ENCODE measurements at places on chromosomes 2 and 18.

DNA sequence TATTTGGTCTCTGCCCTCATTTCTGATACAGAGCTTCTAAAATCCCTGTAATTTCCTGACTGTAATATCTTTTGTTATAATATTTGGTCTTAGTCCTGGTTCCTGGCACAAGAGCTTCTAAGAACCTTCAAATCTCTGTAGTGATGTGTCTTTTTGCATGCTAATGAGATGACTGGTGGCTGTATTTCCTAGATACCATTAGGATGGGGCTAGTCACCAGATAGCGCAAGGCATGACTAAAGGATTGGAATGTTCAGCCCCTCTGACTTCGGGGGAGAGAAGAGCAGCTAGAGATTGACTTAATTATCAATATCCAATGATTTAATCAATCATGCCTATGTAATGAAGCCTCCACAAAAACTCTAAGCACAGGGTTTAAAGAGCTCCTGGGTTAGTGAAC lies 620.8 kb upstream of the ACVR2A start:
- no peak for DNase-seq

- DNase-seq: no peak
Observed at GRCh38 chr2:27095745-27096651, 9.4 kb downstream of the KHK start.

DNA sequence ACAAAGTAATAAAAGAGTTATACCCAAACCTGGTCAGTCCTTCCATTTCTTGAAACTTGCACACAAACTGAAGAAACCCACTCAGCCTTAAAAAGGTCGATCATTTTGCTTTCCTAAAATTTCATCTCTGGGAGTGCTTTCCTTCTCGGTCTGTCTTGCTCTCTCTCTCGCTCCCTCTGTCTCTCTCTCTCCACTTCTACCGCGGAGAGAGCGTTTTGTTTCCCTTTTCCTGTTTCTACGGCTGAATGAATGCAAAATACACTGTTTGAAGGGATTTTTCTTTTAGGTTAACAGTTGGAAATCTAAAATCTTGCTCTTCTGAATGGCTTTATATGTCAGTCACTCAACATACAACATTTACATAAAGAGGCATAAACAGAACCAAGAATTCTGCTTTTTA lies 424.2 kb downstream of the TGIF1 start:
- no peak for DNase-seq

DNA sequence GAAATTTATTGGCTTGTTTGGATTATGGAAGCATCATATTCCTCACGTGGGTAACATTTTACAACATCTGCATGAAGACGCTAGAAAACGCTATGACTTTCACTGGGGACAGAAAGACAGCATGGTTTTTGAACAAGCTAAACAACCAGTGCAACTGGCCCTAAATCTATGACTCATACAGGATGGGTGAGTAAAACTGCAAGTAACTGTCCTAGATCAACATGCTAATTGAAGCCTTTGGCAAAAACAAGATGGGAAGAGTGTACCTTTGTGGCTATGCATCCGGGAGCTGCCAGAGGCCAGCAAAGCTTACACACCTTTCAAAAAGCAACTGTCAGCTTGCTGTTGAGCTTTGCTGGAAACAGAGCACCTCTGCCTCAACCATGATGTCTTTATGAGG lies 1096.0 kb upstream of the DDX18 start:
- DNase-seq: no peak

GRCh38 chr18:10937743-10938640 lies 211.4 kb downstream of the PIEZO2 start:
- no peak for DNase-seq

DNA sequence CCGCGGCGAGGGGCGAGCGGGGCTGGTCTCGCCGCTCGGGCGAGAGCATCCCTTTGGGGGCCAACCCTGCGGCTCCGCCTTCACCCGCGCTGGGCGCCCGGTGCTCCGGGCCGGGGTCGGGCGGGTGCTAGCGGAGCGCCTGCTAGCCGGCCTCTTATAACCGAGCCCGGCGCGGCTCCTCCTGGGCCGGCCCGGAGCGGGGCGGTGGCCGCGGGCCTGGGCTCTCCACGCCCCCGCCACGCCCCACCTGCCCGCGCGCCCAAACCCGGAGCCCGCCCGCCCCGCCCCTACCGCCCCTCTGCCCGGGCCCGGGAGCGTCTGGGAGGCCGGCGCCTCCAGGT lies at the start of gene FOXI3:
FOXI3 (minus strand) TSS at position 129 of the 341 bp plus-strand sequence. CDS start 158 bp downstream, outside the sequence.
- peak; percentile 30 for DNase-seq

- no peak for DNase-seq
Observed at GRCh38 chr2:96631804-96632435, 6.2 kb downstream of the KANSL3 start.

Data from activated B cell treated with CpG ODN at 0.5 μM for 24 hours (primary cell).